ENCODE measurements at places on chromosomes 12 and 14. TPM values are rescaled to one million over a fixed set of nuclear protein-coding genes. Genes with fewer than 3 reads are reported as not detected.
A peak's percentile ranks its signal among the peaks of the same experiment; 100 is the strongest.

DNA sequence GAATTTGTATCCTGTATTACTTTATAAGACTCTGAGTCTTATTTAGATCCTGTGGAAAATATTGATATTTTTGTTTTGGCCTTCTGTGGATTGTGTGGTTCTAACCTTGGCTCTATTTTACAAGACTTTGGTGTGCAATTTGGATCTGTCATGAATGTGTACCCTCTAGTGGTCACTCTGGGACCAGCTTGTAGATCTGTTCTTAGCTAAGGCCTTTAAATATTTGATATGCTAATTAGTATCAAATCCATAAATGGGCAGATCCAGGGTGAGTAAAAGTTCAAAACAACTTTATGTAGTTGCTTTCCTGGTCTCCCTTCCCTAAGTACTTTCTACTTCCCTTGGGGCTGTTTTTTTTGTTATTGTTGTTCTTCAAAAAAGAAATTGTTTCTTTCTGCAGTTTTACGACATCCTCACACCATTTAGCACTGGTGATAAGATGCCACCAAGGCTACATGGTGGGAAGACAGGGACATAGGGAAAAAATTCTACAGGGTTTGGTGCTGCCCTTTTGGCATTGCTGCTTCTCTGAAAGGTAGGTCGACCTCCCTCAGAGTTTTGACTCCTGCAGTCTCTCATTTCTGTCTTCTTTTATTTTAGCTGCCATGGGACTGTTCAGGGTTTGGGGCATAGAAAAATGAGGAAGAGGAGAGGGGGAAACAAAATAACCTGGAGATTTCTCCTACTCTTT, 238.5 kb downstream of the GPHN start:
- no peak for DNase-seq

DNA sequence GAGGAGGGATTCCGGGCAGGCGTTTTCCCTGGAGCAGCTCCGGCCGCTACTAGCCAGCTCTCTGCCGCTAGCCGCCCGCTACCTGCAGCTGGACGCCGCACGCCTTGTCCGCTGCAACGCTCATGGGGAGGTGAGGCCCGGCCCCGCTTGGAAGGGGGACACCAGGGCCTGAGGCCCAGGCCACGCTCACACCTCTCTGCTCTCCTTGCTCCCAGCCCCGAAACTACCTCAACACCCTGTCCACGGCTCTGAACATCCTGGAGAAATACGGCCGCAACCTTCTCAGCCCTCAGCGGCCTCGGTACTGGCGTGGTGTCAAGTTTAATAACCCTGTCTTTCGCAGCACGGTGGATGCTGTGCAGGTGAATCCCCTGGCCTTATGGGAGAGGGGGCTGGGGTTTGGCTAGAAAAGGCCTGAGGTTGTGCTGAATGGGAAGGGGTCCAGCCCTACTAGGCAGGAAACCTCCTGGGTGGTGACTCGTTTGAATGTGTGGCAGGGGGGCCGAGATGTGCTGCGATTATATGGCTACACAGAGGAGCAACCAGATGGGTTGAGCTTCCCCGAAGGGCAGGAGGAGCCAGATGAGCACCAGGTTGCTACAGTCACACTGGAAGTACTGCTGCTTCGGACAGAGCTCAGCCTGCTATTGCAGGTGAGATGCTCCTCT, 597 bp downstream of the RNF31 start:
- no peak for DNase-seq

GRCh38 chr12:39986674-39987073, 119.2 kb downstream of the SLC2A13 start:
- no peak for DNase-seq

- no peak for DNase-seq
These were observed 18.9 kb downstream of the NID2 start for GRCh38 chr14:52049721-52050588.

DNA sequence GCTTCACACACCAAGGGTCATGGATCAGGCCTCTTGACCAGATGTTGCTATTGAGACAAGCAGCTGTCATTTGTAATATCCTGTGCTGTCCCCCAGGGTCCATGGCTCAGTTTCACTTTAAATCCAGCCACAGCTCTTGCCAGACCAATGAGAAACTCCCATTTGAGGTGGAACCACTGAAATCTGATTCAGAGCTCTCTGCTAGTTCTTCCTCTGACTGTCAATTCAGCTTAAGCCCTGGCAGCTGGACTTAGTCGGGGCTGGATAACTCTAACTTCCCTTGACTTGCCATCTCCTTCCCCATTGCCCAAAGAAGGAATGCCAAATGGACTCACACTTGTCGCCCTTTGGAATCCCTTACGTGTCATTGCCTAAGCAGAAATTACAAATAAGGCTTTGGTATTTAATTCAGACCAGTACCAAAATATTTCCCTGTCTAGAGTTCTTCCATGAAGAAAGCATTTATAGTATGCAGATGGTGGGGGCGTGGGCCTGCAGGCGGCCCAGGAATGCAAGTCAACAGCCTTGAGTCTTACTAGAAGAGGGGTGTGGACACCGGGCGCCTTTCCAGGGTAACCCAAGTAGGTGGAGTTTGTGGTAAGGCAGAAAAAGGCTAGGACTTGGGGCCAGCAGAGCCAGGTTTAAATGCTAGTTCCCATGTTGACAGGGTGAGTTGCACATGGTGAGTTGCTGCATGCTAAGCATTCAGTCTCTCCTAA, 96.9 kb upstream of the TMPO start:
- peak; percentile 42 for DNase-seq

- no peak for DNase-seq
These were observed 37.6 kb downstream of the MUCL1 start for GRCh38 chr12:54891717-54892478.

GRCh38 chr12:51814311-51815088, 34.0 kb downstream of the FIGNL2 start:
- peak; percentile 64 for DNase-seq

- DNase-seq, result no peak
These were observed 68.7 kb downstream of the SERPINA3 start for GRCh38 chr14:94680862-94681288.

DNA sequence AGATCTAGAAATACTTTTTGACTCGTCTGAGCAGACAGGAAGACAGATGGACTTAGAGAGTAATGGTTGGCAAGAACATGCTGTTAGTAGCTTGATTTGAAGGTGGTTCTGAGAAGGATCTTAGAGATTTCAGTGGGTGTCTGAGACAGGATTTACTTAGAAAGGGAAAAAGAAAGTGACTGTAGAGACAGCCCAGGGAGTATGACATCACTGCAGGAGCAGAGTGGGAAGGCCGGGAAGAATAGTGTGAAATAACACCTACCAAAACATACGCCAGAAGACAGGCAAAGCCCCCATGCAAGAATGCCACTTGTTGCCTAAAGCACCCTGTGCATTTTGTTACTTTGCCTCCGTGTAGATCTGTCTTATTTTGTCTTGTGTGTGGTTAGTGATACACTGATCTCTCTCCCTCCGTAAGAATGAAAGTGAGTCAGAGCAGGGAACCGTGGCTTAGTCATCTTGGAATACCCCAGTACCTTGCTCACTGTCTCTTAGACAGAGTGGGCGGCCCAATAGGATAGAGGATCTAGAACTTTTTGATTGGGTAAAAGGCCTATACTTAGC, 161.3 kb upstream of the IFNG-AS1 start:
- no peak for DNase-seq

GRCh38 chr12:6313326-6313940, 3.0 kb downstream of the PLEKHG6 start:
- DNase-seq, result no peak

DNA sequence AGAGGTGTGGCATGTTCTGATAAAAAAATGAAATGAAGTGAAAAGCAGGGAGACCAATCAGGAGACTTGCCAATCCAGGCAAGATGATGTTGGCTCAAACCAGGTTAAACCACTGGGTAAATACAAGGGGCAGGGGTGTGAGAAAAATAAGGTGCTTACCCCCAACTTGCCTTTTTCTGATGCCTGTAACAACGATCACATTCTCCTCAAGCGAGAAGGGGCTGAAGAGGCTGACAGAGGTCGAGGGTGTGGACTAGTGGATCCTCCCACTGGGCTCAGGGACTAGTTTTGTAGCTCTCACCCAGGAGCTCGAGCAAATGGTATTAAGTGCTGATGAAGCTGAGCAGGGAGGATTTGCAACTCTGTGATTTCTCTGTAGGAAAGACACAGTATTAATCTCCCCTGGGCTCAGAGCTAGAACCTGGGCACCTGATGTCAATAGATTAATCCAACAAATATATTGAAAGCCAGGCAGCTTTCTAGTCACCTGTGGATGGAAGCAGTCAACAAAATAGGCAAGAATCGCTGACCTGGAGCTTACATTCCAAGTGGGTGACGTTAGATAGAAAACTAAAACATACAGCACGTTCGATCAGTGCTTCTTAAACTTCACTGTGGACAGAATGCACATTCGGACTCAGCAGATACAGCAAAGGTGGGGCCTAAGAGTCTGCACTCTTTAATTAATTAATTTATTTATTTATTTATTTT, 15.2 kb upstream of the EAPP start:
- no peak for DNase-seq

DNA sequence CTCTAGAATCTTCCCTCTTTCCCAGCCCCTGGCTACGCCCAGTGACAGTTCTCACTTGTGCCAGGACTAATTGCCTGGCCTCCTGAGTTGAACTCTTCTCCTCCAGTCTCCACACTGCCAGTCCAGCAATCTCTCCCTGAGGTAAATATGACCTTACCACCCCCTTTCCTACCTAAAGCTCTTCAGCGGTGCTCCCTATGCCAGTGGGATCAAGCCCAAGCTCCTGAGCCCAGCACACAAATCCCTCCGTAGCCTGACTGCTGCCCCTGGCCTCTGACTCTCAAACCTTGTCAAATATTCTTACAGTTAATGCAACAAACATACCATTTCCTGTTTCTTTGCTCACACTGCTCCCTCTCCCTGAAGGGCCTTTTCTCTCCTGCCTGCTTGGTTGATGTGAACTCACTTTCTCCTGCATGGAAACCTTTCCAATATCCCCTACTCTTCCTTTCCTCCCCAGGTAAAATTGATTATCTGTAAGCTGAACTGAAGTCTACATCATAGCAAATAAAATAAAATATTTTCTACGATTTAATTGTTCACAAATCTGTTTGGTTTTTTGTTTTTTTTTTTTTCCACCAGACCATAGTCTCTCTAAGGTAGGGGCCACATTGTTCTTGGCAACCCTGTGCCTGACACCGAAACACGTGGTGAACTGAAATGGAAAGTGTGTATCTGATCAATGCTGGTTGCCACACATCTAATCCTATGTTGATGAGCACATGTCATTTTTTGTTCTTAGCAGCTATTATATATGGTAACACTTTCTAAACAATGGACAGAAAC, 147.5 kb downstream of the SLC38A6 start:
- no peak for DNase-seq

- no peak for DNase-seq
These were observed 326.1 kb downstream of the CACNA1C start for GRCh38 chr12:2378835-2379330.

The GLIPR1L2 gene
- polyA plus RNA-seq, result 2.6 TPM

The TSPAN8 gene
- polyA plus RNA-seq, result 26.7 TPM

The IFNG-AS1 gene
- polyA plus RNA-seq, result 0.28 TPM
